Effector memory CD8-positive, alpha-beta T cell (primary cell): ENCODE measurements at places on chromosomes 7 and 10.

DNA sequence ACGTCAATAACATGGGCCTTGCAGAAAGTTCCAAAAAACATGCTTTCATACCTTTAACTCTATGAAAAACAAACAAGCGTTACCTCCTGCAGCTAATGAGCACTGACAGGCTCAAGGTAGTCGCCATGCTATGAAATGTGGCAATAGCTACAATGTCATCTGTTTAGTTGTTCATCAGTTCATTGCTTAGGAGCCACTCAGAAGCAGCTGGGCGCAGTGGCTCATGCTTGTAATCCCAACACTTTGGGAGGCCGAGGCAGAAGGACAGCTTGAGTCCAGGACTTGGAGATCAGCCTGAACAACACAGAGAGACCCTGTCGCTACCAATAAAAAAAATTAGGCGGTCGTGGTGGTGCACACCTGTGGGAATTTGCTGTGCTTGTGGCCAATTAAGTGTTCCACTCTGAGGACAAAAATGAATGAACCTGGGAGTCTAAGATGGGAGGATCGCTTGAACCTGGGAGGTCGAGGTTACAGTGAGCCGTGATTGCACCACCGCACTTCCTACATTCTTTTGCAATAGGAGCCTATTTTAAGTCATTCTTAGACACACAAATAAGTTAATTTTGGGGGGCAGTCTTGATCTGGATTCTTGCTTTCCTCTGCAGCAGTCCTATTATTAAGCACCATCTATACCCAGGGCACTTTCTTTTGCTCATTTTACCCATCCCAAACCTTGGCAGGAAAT, 276.2 kb upstream of the KLF14 start:
- H3K4me1 ChIP-seq, result peaks cover 88% of the 10 kb centered on the region
- H3K27ac ChIP-seq, result peak overlapping the region; percentile 93
- no peak for DNase-seq
- H3K27me3 ChIP-seq, result no peaks in the 10 kb centered on the region
- peaks cover 93% of the 10 kb centered on the region for H3K36me3 ChIP-seq

GRCh38 chr10:108039821-108040584, 875.5 kb upstream of the SORCS1 start:
- H3K4me1 ChIP-seq, result no peaks in the 10 kb centered on the region
- DNase-seq, result no peak
- no peak overlapping the region for H3K27ac ChIP-seq

GRCh38 chr7:24609570-24609969, 36.3 kb downstream of the PALS2 start:
- no peaks in the 10 kb centered on the region for H3K27me3 ChIP-seq
- no peak overlapping the region for H3K27ac ChIP-seq
- no peaks in the 10 kb centered on the region for H3K36me3 ChIP-seq
- no peak overlapping the region for H3K4me3 ChIP-seq

DNA sequence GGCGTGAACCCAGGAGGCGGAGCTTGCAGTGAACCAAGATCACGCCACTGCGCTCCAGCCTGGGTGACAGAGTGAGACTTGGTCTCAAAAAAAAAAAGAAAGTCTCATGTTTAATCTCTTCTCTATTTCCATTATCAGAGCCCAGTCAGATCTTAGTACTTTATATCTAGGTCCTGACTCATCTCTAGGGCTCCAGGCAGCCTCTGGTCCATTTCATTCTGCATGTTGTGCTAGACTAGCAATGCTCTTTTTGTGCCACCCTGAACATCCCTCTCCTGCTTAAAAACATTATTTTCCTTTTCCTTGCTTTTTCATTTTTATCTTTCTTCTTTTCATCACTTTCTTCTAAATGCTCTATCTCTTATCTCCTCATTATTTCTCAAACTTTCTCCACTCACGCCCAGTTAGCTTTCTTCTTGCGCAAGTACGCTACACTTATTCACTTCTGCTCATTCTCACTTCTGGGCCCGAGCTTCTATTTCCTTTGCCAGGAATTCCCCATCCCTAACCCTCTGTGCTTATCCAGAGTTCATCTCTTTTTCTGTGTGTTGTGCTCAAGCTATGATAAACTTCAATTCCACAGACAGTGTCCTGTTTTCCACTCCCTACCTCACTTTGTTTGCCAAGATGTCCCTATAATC, 63.9 kb downstream of the BTAF1 start:
- no peak for DNase-seq
- no peak overlapping the region for H3K4me3 ChIP-seq
- no peaks in the 10 kb centered on the region for H3K27me3 ChIP-seq
- peaks cover 63% of the 10 kb centered on the region for H3K36me3 ChIP-seq

- DNase-seq, result no peak
- peaks cover 22% of the 10 kb centered on the region for H3K36me3 ChIP-seq
- no peak overlapping the region for H3K27ac ChIP-seq
These were observed 29.0 kb downstream of the GSTO2 start for GRCh38 chr10:104297697-104298660.

GRCh38 chr10:88762906-88763305, 3.1 kb downstream of the LIPN start:
- H3K27me3 ChIP-seq, result no peaks in the 10 kb centered on the region
- H3K27ac ChIP-seq, result no peak overlapping the region
- peaks cover 5% of the 10 kb centered on the region for H3K4me1 ChIP-seq
- H3K36me3 ChIP-seq, result no peaks in the 10 kb centered on the region
- DNase-seq, result no peak

DNA sequence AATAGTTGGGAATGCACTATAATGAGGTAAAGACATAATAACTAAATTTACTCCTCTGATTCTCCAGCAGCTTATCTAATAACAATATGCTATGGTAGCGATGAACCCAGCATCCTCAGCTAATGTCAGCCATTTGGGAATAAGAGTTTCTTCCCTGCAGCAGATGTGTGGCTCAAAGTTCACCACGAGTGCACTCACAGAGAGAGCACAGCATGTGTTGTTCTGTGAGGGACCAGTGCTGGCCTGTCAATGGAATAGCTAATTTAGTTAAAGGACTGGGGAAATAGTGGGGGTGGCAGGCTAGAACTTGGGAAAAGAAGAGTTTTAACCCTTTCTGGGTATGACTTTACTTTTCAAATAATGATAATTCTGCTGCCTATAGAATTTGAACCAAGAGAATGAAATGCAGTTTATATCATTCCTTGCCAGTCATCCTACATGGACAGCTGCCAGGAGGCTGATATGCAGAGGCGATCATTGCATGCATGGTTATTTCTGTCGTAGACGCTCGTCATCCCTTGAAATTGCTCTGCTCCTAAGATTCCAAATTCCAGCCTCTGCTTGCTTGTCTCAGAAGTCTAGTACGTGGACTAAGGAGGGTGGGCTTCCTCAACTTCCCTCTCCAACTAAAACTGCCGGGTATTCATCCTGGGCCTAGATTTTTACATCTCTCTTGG, 355.6 kb downstream of the RNLS start:
- no peak overlapping the region for H3K4me3 ChIP-seq
- H3K36me3 ChIP-seq, result no peaks in the 10 kb centered on the region
- no peak for DNase-seq
- H3K27ac ChIP-seq, result no peak overlapping the region

- no peaks in the 10 kb centered on the region for H3K36me3 ChIP-seq
- no peak overlapping the region for H3K4me3 ChIP-seq
- DNase-seq, result no peak
- peaks cover 42% of the 10 kb centered on the region for H3K27me3 ChIP-seq
- no peak overlapping the region for H3K27ac ChIP-seq
- H3K4me1 ChIP-seq, result no peaks in the 10 kb centered on the region
These were observed 131.1 kb upstream of the TBX20 start for GRCh38 chr7:35384761-35385700.

GRCh38 chr7:121385800-121386179, 10.3 kb downstream of the FAM3C start:
- H3K27ac ChIP-seq, result peak overlapping the region; percentile 36
- H3K27me3 ChIP-seq, result no peaks in the 10 kb centered on the region
- DNase-seq, result no peak

DNA sequence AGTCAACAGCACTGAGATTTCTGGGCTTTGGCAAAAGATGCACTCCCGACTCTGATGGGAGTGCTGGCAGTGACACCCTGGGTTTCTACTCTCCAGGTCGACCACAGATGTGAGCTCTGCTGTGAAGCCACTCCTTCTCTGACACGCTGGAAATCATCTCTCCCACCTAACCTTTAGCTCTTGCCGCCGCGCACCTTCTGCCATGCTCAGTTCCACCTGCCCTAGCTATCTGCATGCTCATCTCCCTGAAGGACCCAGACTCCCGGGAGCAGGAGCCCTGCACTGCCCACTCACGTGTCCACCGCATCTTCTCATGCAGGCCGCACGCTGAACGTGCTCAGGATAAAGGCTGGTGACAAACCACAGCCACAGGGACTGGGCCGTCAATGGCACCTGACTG, 174.8 kb downstream of the TNS3 start:
- no peak overlapping the region for H3K27ac ChIP-seq
- no peak for DNase-seq
- H3K36me3 ChIP-seq, result no peaks in the 10 kb centered on the region
- no peaks in the 10 kb centered on the region for H3K27me3 ChIP-seq
- H3K4me1 ChIP-seq, result no peaks in the 10 kb centered on the region
- no peak overlapping the region for H3K4me3 ChIP-seq

DNA sequence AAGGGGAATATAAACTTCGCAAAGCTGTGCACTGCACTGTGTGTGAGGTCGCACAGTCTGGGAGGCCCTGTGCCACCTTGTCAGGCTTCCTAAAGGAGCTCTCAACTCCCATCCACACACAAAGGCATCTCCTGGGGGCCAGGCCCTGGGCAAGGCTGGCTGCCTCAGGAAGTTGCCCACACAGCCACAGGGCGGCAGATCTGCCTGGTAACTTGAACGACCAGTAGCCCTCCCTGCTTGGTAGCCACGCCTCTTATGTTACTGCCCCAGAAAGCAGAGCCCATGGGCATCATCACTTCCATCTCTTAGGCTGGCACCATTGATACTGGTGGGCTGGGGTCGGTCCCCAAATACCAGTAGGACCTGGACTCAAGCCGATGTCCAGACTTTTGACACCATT, 82.8 kb downstream of the HECW1 start:
- no peak overlapping the region for H3K27ac ChIP-seq
- H3K4me1 ChIP-seq, result no peaks in the 10 kb centered on the region
- H3K4me3 ChIP-seq, result no peak overlapping the region
- no peak for DNase-seq
- no peaks in the 10 kb centered on the region for H3K36me3 ChIP-seq

DNA sequence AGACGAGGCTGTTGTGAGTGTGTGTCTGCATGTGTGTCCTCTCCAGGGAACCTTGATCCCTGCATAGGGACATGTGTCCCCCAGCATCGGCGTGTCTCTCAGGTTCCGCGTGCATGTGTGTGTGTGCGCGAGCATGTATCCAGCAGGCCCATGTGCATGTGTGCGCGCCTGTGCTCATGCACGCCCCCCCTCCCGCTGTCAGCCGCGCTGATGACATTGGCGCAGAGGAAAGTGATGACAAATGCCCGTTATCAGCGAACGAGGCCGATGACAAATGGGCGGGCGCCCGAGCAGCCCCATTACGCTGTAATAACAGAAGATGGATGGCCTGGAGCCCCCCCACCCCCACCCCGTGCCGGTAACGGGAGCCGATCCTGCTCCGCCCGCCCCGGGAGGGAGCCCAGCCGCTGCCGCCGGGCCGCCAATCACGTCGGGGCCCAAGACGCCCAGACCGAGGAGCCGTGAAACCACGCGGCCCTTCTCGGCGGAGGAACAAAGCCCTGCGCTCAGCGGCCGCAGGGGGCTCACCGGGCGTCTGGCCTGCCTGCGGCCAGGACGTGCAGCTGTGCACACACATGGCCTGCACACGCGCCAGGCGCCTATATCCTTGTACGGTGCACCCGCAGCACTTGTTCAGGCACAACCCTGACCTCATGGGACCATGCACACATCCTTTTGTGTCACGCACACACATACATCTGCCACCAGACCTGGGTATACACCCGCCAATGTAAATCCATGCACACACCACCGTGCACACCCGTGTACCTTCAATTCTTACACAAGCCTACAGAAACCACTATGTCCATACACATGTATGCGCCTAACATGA, 21.5 kb downstream of the POLL start:
- H3K27ac ChIP-seq, result no peak overlapping the region
- peaks cover 17% of the 10 kb centered on the region for H3K4me1 ChIP-seq
- no peaks in the 10 kb centered on the region for H3K36me3 ChIP-seq
